CD8-positive, alpha-beta memory T cell (primary cell): ENCODE measurements at places on chromosomes 7 and 10. TPM values are rescaled to one million over a fixed set of nuclear protein-coding genes. Genes with fewer than 3 reads are reported as not detected.

The HGF gene
- total RNA-seq = not detected

The BLNK gene
- total RNA-seq = not detected

The MRPS24 gene
- 147 TPM for total RNA-seq

The EIF4EBP2 gene
- total RNA-seq = 45.8 TPM

The ERVW-1 gene
- total RNA-seq = not detected

The VSTM4 gene
- total RNA-seq = 0.07 TPM

The TRPV6 gene
- not detected for total RNA-seq

The ACSM6 gene
- not detected for total RNA-seq

The RBAK gene
- 9.3 TPM for total RNA-seq

The PSMA2 gene
- 179 TPM for total RNA-seq

The SYNPO2L gene
- total RNA-seq = not detected

The DDIT4 gene
- total RNA-seq = 156 TPM

The CELF2 gene
- 154 TPM for total RNA-seq

The TYSND1 gene
- 14.7 TPM for total RNA-seq

The TMEM178B gene
- total RNA-seq = 1.1 TPM

The FAM171A1 gene
- 4.2 TPM for total RNA-seq

The CFAP70 gene
- total RNA-seq = 1.2 TPM

The PRKAR2B gene
- total RNA-seq = 1.2 TPM

The GIMAP6 gene
- total RNA-seq = 44.9 TPM

The EGR2 gene
- total RNA-seq = 87.8 TPM

The AGR2 gene
- not detected for total RNA-seq

The OTUD1 gene
- 6.9 TPM for total RNA-seq

The VSIR gene
- 61.4 TPM for total RNA-seq

The CABCOCO1 gene
- not detected for total RNA-seq

The GRID2IP gene
- total RNA-seq = 0.33 TPM

The ATP6V0E2 gene
- total RNA-seq = 76.2 TPM
